NCI-H526 treated with DMSO at 0.1 percent for 48 hours (cell line): ENCODE measurements at places on chromosomes 6 and 20.

DNA sequence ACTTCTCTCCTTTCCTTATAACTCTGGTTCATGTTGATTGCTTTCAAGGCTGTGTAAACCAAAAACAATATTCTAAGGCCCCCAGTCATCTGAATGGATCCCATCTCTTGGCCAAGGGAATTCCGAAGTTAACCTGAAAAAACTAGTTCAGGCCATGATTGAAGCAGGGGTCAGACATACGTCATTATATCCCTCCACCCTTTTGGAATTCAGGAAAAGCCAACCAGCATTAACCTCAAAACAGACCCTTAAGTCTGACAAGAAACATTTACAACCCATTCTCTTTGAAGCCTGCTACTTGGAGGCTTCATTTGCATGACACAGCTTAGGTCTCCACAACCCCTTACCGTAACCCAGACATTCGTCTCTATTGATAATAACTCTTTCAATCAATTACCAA, 39.7 kb downstream of the SLC26A8 start:
- no peak for DNase-seq

GRCh38 chr6:99432877-99433276, 7.8 kb upstream of the PNISR start:
- DNase-seq = no peak

DNA sequence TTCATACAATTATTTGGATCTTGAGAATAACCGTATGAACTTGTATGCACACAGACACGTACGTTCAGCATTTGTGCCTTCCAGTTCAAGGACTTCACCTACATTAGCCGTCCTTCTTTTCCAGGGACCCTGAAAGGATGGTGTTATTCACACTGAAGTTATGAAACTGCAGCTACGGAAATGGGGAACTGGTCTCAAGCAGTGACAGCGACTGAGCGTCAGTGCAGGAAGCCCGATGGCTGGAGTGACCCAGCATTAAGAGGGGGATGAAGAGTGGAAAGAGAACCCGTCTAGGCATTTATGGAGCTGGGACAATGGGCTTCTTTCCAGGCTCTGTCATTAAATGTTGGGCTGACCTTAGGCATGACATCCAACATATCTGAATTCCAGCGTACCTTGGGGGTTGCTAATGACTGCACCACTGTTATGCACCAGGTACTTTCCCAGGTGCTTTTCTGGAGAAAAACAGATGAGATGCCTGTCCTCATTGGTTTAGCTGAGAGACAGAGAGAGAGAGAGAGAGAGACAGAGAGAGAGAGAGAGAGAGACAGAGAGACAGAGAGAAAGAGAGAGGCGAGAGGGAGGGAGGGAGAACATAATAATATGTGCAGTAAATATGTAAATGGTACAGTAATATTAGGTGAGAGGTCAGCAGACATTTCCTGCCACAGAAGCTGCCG, 204.7 kb upstream of the EXOC2 start:
- no peak for DNase-seq

DNA sequence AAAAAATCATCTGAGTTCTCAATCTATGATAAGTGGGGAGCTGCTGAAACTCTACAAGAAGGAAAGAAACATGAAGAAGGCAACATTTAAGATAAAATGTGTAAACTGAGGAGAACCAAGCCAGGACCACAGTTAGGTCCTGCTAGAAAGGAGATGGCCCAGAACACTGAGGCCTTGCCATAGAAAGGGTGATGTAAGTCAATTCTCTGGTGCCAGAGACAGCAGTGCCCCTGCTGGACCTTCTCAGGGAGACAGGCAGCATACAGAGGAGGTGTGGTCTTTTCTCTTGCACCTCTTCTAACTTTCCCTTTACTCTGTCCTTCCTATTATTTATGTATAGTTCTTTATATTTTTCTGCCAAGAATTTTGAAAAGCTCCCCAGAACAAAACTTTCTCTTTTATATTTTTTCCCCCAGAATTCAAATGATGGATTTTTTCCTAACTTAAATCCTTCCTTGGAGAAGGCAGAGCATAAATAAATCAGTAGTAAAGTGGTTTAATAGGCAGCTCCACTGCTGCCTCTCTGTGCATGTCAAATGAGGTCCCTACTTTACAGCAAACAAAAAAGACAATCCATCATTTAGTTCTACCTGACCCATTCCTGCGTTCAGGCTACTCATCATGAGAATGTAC, 9.0 kb downstream of the UQCC2 start:
- DNase-seq = no peak

- no peak for DNase-seq
Observed at GRCh38 chr6:45472382-45472781, 94.6 kb upstream of the SUPT3H start.

DNA sequence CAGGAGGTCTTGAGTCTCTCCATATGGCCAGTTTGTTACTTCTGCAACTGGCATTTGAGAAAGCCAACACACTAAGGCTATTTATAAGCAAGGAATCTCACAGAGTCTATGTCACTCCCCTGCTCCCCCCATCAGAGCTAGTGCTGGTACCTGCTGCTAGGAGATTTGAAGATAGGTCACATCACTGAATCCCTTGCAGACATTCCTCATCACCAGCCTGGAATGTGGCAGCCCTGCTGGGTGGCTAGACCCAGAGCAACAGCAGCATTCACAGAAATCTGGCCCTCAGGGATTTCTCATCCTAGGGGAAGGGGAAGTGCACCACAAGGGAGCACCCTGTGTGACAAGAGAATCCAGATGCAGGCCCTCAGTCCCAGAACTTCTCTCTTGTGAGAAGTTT, 672.1 kb downstream of the HACE1 start:
- no peak for DNase-seq

- no peak for DNase-seq
Observed at GRCh38 chr20:34312024-34312460, 8.9 kb upstream of the AHCY start.

- no peak for DNase-seq
Observed at GRCh38 chr20:38383147-38383546, 36.9 kb downstream of the LBP start.
